ENCODE measurements at places on chromosomes 5 and 9.

DNA sequence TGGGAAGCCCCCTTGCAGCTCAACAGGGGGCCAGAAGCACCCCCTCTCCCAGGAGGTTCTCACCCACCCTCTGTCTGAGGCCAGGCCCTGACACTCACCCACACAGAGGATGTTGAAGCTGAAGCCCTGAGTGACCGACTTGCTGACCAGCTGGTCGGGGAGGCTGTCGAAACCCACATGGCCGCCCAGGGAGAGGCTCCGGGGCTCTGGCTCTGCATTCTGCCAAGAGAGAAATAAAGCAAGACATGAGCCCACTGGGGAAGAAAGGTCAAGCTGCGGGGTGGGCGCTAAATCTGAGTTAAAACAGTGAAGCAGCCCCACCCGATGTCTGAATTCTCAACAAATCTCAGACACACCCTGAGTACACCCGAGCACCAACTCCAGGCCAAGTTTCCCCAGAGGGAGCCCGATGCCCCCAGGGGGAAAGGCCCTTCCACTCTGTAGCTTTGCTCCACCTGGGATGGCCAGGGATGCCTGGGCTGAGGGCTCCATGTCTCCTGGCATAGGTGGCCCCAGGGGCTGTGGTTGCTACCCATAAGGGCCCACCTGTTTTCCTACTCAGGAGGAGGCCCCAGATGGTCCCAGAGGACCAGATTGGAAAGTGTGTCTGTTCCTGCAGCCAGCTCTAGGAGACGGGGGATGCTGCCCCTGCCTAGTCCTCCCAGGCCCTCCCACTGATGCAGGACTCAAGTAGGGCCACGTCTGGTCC lies 11.6 kb downstream of the SEPTIN8 start:
- DNase-seq = no peak

DNA sequence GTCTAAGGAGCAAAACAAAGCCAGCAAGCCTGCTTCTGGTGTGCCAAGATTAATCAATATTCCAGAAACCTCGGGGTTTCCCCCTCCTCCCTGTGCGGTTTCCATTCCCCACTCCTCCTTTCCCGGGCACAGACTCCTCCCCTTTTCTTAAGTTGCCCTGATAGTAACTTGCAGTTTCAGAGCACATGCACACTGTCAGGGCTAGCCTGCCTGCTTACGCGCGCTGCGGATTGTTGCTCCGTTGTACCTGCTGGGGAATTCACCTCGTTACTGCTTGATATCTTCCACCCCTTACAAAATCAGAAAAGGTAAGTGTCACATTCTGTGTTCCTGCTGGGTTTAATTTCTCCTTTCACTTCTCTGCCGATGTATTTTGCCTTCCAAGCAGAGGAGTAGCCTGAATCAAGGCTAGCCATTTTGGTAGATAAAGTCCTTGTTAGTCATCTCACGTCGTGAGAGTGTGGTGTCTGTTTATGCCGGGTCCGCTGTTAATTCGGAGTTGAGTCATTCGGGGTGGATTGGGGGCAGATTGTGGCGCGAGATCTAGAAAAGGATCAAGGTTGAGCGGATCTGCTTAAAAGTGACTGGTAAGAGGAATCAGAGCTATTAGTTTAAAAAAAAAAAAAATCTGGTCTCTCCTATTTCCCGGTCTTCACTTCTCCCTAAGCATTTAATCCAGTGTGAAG lies at the start of gene SLC1A3:
TSS of gene SLC1A3 (plus strand) at position 179 of the 686 bp plus-strand sequence. CDS start 1,818 bp downstream, outside the sequence.
- peak; percentile 89 for DNase-seq

DNA sequence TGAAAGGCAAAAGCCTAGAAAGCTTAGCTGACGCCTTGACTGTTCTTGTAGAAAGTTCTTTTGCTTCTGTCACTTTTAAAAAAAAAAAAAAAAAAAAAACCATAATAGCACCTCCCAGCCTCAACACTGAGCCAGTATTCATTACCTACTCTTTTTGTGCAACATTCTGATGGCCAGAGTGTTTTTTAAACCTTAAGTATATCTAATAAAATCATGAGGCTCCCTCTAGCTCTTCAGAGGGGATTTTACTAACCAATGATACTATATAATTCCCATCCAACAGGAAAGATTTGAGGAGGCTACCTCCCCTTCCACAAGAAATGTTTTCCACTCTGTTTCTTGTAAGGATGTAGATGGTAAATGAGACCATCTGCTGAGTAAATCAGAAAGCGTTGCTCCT lies 3.9 kb downstream of the BNC2 start:
- no peak for DNase-seq

DNA sequence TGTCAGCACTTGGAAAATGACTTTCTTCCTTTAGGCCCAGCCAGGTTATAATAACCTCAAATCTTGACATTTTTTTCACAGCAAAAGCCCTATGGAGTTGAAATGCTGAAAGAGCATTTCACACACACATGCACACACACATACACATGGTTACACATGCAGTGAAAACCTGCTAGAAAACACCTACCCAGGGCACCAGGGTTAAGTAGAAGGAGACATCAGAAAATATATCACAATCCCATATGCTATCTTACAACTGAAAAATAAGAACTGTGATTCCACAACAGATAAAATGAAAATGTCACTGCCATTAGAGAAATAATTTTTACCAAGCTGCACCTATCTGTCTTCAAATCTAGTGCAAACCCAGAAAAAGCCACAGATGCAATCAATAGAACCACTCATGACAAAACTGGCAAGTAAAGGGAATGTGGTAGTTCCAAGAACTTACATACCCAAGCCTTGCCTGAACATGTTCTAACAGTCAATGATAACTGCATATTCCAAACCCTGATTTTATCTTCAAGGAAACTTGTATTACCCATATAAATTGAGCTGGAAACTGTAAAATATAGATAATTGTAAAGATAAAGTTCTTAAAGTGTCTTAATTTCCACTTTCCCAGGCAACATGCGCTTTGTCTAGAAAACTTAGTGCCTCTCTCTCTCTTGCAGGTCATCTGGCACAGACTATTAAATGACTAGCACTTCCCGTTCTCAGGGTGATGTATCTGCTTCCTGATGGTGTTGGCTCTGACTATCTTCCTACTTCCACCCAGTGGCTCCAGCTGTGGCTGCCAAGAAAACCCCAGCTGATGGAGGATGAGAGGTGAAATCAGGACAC lies 250.2 kb upstream of the PTGER4 start:
- DNase-seq = peak; percentile 30

- DNase-seq = no peak
Observed at GRCh38 chr5:158458086-158458485, 599.1 kb upstream of the CLINT1 start.
